ENCODE measurements at places on chromosomes 3 and 15.

GRCh38 chr3:32850226-32850625, 32.4 kb downstream of the TRIM71 start:
- DNase-seq, result no peak

GRCh38 chr3:172317984-172318383, 130.3 kb downstream of the GHSR start:
- DNase-seq, result no peak

GRCh38 chr3:10557250-10557649, 51.9 kb upstream of the ATP2B2 start:
- no peak for DNase-seq

DNA sequence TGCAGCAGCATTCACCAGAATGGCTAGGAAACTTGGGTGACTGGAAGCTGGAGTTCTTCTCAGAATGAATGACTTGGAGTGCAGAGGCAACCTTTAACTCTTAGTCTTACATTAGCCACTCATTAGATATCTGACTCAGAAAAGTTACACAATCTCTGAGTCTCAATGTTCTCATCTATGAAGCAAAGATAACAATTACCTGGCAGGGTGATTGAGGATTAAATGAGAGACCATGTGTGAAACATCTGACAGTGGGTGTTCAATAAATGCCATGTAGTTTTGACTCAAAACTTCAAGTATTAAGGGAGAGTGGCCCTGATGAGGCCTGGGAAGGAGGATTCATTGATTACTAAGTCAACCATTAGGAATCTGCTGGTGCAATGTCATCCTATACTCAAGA, 48.3 kb downstream of the MRPL3 start:
- DNase-seq, result no peak

DNA sequence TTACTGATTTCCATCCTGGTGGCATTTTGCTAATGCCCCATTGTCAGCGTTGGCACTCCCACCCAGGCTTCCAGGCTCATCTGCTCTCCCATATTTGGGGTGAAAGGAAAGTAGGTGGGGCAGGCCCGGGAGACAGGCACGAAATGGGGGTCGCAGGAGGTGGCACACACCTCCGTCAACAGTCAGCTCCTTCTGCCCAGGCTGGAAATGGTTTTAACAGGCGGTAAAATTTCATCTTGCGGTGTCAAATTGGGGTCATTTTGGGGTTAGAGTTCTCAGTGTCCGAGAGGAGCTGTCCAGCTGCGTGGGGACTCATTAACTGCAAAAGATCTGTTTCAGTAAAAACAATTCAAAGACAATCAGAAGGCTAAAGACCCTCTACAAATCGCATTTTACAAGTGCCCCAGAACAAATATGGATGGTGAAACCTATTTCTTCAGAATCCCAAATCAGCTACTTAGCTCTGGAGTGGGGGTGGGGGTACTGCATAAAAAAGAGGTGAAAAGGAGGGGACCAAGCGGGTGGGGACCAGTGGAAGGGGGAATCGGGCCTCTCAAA, 4.2 kb upstream of the MEIS2 start:
- DNase-seq, result no peak

GRCh38 chr3:11021611-11022011, 29.1 kb downstream of the SLC6A1 start:
- DNase-seq, result no peak

GRCh38 chr3:62665627-62666437, 209.4 kb downstream of the CADPS start:
- no peak for DNase-seq

- no peak for DNase-seq
Measured at GRCh38 chr3:137815251-137815650, 51.1 kb downstream of the SOX14 start.

- peak; percentile 24 for DNase-seq
Measured at GRCh38 chr15:81274931-81275707, 48.8 kb downstream of the STARD5 start.

Data from bone marrow (tissue), 2 donors.